H1 (cell line): ENCODE measurements at places on chromosomes 3 and 15. TPM values are rescaled to one million over a fixed set of nuclear protein-coding genes. Genes with fewer than 3 reads are reported as not detected.

DNA sequence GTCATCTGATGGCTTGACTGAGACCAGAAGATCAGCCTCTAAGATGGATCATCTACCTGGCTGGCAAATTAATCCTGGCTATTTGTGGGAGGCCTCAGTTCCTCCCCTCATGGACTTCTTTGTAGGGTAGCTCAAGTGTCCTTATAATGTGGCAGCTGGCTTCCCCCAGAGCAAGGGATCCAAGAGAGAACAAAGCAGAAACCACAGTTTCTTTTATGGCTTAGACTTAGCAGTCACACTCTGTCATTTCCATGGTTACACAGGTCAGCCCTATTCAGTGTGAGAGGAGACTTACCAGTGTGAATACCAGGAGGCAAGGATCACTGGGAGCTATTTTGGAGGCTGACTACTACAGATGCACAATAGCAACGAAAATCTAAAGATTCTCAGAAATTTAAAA is 15.3 kb upstream of the ARL14 start:
- no peak for DNase-seq

DNA sequence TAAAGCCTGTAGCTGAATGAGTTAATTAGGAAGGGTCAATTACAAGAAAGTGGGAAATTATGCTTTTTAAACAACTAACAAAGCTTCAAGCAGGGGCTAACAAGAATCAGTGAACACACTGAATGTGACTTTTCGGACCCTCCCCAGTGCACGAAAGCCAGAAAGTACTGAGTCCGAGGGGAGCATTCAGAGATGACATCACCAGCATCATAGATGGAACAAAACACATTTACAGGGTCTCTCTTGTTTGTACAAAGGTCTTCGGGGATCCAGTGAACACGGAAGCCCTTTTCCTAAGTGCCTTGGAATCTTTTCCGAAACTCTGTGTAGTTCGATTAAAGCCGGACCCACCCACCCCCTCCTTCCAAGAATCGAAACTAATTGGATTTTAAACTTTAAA is 829 bp downstream of the DCP1A start:
- no peak for DNase-seq

DNA sequence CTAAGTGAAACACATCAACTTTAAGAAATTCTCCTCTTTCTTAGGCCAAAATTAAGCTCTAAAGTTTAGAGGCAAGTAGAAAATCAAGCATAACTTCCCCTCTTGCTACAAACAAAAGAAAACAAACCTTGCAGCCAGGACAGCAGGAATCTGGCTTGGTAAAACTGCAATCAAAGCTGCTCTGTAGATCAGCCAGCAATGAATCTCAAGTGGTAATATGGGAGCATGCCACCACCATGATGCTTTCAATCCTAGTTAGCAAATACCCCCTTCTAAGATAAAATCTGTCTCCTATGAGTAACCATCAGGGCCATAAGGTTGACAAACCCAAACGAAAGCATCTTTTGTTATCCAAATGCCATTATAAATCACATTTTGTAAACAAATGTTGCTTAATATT is 208.3 kb upstream of the PLSCR5 start:
- DNase-seq: no peak

- DNase-seq: no peak
These were observed 2.6 kb upstream of the CHST13 start for GRCh38 chr3:126521122-126521891.

- DNase-seq: no peak
These were observed 181.7 kb downstream of the FAM43A start for GRCh38 chr3:194867270-194867983.

DNA sequence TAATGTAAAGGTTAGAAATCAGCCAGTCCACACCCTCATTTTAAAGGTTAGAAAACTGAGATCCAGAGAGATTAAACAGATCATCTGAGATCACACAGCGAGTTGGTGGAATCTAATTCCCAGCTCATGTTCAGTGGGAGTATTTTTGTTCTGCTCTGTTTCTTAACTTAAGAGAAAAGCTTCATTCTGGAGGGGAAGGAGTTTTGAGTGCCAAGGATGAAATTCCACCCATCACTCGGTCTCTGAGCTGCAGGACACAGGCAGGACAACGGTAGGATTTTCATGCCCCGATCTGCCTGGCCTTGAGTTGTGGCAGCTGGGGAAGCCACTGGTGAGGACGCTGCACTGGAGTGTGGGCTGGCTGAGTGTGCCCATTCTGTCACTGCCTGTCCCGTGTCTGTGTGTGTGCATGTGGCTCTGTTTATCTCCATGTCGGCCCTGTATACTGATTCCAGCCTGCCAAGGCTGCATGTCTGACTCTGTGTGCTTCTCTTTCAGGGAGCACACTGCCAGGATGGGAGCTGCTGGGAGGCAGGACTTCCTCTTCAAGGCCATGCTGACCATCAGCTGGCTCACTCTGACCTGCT is 94.3 kb downstream of the CEMIP start:
- DNase-seq: no peak

DNA sequence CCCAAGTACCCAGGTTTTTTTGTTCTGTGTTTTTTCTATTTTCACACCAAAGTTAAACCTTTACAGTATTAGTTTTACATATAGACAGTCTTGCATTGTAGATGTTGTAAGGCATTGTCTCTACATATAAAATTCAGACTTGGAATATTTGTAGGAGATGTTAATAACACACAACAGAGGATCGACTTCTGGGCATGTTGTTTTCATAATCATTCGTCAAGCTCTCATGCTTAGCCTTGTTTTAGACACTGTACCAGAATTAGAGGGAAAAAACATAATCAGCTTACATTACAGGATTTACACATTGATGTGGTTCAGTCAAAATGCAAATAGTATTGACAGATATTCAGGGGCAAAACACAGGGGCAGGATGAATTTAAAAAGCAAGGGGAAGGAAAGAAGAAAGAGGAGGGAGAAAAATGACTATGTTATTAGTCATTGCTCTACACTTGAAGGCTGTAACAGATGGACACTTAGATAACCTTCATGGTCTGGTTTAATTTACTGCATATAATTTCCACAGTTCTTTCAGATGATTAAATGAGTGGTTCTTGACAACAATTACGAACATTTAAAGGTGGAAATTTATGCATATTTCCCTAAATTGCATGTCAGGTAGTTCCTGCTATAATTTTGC is 7.5 kb downstream of the CMSS1 start:
- no peak for DNase-seq

SNX22 gene
- 4.9 and 5.1 TPM in 2 replicates for total RNA-seq

BCHE gene
- total RNA-seq: 1.7 and 1.9 TPM in 2 replicates
